Daoy (cell line): ENCODE measurements at places on chromosomes 3 and 15. TPM values are rescaled to one million over a fixed set of nuclear protein-coding genes. Genes with fewer than 3 reads are reported as not detected.

GRCh38 chr3:119790369-119790768 is 8.5 kb downstream of the NR1I2 start:
- no peak for DNase-seq

DNA sequence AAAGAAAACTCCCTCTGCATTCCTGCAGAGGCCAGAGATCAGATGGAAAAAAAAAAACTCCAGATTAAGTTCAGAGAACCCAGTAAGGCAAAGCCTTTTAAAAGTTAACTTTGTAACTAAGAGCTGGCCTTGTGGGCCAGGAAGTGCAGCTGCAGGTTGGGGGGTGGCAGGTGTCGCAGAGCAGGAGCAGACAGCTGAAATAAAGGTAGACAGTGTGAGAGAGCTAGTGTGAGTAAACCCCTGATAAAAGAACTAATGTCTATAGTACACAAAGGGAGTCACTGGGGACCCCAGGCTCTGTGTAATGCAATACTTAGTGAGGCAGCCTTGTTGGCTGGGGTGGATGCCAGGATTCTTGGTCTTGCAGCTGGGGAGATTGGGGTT is 42.1 kb downstream of the PPCDC start:
- DNase-seq, result peak; percentile 62

- DNase-seq, result peak; percentile 40
These were observed 936 bp downstream of the ZXDC start for GRCh38 chr3:126474498-126475412.

DNA sequence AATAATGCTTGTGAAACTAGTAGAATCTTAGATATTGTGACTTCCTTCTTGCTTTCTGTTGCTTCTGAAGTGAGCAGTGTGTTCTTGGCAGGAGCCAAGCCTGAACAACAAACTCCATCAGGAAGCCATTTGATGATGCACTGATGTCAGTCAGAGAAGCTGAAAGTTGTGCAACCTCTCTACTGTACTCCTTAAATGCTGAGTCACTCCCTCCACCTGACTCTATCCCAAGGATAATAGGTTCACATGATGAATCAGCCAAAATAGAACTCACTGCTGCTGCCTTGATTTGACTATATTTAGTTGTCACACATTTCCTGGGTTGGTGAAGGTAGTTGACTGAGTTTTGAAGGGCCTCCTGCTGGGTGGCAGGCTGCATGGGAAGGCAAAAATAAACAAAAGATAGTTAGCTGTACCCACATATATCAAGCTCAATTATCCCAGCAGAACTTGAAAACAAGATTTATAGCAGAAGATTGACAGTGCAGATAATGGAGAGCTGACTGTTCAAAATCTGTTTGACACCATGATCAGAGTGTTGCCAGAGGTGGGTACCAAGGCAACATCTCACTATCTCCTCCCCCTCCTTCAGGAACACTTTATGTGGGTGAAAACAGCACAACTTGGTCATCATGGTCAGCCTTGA is 328.4 kb upstream of the DPH6 start:
- DNase-seq, result peak; percentile 72

- no peak for DNase-seq
These were observed 24.4 kb downstream of the ADCY5 start for GRCh38 chr3:123424321-123424998.

DNA sequence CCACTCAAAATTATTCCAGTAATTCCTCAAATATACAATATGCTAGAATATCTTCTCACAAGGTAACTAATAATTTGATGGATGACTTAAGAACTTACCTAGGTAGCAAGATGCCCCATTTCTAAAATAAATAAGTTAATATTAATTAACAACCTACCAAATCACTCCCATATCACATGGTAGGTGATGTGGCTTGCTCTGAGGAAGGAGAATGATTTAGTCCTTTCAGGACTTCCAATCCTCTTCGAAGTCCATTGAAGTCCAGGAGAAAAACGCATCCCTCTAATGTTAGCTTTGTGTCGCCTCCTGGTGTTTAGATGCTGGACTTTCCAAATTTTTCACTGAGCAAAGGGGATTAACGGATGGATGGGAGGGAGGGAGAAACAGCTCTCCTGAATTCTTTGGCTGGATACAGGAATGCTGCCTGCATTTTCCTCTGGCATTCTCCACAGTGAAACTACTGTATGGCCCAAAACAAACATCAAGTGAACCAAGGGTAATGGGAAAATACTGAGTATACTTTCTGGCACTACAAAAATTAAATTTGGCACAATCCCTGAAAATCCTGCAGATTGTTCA is 58.6 kb downstream of the PRICKLE2 start:
- no peak for DNase-seq

DNA sequence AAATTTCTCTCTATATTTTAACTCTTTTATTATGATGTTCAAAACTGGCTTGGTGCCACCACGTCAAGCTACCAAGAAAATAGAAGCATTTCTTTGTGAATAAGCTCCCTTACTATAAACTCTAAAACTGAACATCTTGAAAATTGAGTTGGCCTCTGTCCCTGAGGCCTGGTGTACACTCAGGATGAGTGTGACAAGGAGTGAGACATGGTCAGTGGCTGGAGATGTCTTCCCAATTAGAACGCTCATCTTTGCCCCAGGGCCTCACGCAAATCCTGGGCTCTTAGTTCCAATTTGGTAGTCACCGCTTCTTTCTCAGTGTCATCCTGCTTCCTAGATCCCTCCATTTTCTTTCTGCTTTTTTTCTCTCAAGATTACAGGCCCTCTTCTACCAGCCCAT is 26.2 kb downstream of the SLC2A2 start:
- DNase-seq, result peak; percentile 14

GRCh38 chr15:87746333-87746732 is 510.2 kb downstream of the NTRK3 start:
- DNase-seq, result no peak

- peak; percentile 23 for DNase-seq
These were observed 85.7 kb downstream of the OXNAD1 start for GRCh38 chr3:16350597-16351318.

- no peak for DNase-seq
These were observed 78.2 kb downstream of the ATG7 start for GRCh38 chr3:11350374-11350773.

Gene SORD
- 52.6 and 55.1 TPM in 2 replicates for total RNA-seq

Gene IGSF10
- not detected in 2 replicates for total RNA-seq

Gene KNG1
- total RNA-seq, result not detected in 2 replicates

Gene GOLGA6L10
- total RNA-seq, result 0.24 and 0.74 TPM in 2 replicates
